ENCODE measurements at places on chromosomes 3 and 15.

- DNase-seq = no peak
Measured at GRCh38 chr3:88618021-88618645, 468.4 kb downstream of the C3orf38 start.

GRCh38 chr3:193943200-193943599, 192.7 kb upstream of the HES1 start:
- no peak for DNase-seq

- DNase-seq = no peak
Measured at GRCh38 chr3:194377708-194378107, 8.2 kb upstream of the LRRC15 start.

- DNase-seq = no peak
Measured at GRCh38 chr3:117480972-117481371, 771.4 kb downstream of the TUSC7 start.

GRCh38 chr3:97360804-97361203, 403.8 kb upstream of the ARL6 start:
- DNase-seq = no peak

- no peak for DNase-seq
Measured at GRCh38 chr3:64073158-64073761, 50.0 kb upstream of the PSMD6 start.

GRCh38 chr3:134333522-134334181, 40.6 kb downstream of the AMOTL2 start:
- no peak for DNase-seq

- DNase-seq = no peak
Measured at GRCh38 chr3:59953104-59953503, 903.3 kb upstream of the CFAP20DC start.

DNA sequence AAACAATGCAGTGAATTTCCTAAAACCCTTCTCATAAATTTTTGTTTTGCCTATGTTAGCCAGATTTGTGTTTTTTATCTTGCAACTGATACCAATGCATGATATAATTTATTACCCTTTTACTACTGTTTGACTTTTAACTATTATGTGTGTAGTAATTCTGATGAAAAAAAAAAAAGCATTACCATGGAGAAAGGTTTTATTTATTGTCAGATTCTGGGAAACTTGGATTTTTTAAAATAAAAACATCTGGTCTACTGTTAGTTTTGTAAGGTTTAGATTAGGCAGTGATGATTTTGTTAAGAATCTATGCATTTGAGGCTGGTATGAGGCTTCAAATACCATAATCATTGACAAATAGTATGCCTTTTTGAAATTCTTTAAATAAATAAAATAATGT, 470.4 kb upstream of the ROBO1 start:
- DNase-seq = no peak

DNA sequence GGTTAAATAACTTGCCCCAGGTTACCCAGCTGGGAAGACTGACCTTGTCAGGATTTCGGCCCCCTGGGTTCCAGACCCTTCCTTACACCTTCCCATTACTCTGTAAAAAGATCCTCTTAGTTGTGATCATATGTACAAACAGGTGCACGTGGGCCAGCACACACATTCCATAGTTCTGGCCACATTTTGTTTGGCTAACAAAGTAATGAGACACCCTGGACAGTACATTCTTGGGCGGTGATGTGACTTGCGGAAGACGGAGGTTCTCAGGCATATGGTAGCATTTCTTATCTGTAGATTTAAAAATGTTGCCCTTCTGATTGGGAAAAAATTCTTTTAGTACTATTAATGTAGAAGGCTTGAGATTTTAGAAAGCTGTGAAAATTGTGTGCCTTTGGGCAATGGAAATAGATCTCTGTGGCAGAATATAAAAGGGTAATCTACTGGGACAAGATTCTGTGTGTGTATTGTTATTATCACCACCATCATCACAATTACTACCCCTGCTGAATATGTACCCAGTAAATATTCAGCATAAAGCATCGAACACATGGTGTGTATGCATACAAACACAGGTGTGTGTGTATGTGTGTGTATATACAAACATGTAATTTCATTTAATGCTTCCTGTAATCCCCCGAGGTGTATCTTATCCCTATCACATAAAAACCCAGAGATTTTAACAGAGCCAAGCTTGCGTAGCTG, 205.4 kb upstream of the UBE2E1 start:
- no peak for DNase-seq

DNA sequence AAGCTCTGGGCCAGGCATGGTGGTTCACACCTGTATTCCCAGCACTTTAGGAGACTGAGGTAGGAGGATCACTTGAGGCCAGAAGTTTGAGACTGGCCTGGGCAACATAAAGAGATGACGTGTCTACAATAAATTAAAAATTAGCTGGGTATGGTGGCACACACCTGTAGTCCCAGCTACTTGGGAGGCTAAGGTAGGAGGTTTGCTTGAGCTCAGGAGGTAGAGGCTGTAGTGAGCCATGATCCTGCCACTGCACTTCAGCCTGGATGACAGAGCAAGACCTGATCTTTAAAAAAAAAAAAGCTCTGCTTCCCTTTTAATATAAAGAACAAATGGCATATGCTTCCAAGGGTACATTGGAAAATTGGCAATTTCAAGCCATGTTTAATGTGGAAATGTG, 46.7 kb downstream of the FNDC3B start:
- no peak for DNase-seq

GRCh38 chr3:52228751-52229291, 3.4 kb upstream of the TLR9 start:
- no peak for DNase-seq

- no peak for DNase-seq
Measured at GRCh38 chr3:12750658-12751071, 8.4 kb downstream of the TMEM40 start.

DNA sequence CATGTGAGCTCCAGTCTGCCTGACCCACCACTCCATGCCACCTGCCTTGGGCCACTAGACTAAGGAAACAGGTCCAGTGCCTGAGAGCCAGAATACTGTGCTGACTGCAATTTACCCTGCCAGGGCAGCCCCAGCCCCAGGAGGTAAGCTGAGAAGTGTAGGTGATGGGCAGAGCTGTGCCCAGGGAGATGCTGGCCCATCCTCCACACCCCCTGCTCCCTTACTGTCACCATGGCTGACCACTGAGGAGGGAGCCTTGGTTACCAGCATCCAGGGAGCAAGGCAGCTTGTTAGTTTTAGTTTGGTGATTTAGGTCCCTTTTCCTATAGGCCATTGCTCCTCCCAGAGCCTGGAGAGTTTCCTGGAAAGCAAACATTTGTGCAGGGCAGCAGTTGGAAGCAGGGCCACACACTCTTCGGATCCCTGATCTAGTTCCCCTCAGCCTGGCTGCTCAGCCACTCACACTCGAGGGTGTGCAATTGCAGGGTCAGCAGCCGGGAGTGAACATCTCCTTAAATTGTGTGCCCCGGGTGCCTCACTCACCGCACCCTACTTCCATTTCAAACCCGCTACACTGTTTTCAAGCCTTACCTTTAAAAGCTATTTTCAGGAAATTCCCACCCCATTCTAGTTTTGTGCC, 2.0 kb downstream of the GALNT15 start:
- no peak for DNase-seq
